HT1080 (cell line): ENCODE measurements at places on chromosomes 3 and 15. TPM values are rescaled to one million over a fixed set of nuclear protein-coding genes. Genes with fewer than 3 reads are reported as not detected.

DNA sequence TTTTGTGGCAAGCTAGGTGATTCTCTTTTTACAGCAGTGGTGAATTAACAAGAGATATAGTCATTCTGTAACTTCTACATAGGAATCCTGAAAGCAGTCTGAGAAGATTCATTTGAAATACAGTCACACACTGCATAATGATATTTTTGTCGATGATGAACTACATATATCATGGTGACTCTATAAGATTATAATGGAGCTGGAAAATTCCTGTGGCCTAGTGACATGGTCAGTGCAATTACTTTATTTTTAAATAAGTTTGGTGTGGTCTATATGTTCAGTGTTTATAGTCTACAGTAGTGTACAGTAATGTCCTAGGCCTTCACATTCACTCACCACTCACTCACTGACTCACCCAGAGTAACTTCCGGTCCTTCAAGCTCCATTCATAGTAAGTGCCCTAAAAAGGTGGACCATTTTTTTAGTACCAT, 511.4 kb upstream of the MCTP2 start:
- peak; percentile 87 for DNase-seq

DNA sequence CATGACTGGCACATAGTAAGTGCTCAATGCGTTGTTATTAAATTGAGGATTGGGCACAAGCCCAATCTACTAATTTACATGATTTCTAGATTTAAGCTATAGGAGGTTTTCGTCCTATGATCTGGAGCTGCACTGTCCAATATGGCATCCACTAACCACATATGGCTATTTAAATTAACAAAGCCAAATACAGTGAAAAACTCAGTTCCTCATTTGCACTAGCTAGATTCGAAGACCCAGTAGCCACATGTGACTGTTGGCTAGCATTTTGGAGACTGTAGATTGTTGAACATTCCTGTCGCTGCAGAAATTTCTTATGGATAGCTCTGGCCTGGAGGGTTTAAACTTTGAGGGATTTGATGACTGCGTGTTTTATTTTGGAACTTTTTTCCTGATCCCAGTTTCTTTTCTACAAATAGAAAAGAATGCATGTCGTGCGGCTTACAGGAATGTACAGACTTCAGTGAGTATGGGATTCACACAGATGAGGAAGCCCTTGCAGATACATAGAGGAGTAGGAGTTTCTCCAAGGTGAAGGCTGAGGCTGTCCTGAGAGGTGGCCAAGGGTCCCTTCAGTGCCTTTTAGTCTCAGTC, 82.8 kb downstream of the SLCO3A1 start:
- DNase-seq: no peak

DNA sequence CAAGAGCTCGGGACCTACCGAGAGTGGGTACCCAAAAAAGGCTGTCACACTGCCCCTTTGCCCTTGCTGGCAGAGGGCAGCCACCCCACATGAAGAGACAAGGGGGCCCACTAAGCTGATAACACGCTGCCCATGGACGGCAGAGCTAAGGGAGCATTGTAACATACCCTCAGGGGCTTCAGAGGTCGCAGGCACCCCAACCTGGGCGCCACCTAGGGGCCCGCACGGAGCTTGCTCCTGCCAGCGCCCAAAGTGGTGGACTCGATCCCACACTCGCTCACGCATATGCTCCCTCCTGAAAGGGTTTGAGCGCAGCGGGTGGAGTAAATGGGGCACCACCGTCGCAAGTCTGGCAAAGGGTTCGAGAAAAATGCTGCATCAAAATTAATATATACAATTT, 975.4 kb downstream of the ZPLD1 start:
- DNase-seq: no peak

DNA sequence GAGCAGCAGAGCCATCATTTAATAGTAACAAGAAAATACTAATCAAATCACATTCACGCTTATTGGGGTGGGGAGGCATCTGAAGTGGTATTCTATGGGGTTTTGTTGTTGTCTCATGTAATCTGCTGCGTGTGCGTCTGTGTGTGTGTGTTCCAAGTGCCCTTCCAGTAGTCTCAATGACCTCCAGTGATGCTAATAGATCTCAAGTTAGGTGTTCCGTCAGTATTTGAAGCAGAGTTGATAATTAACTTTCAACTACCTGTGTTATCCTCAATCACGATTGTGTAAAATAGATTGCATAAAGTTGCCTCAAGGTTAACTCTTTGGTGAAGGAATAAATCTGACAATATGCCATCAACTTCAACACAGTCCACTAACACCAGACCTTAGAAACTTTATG, 375.0 kb downstream of the MECOM start:
- no peak for DNase-seq

The BTLA gene
- total RNA-seq: not detected in 2 replicates

DNA sequence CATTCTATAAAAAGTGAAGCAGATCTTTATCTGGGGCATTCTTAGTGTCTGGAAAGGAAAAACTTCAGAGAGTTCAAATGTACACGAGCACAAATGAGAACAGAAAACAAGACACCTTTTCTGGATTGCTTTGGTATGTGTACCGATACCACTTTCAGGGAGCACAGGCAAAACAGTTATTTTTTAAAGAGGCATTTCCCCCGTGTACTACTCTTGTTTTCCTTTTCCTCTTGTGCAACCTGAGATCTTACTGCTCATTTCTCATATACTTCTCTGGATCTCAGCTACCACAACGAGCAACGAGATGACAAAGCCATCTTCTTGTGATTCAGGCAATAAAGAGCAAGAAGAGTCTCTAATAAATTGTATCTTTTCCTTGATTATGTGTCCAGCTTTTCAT, 463.6 kb downstream of the SHQ1 start:
- no peak for DNase-seq

The LYZL4 gene
- not detected in 2 replicates for total RNA-seq

GRCh38 chr15:46861796-46862195, 855.5 kb upstream of the SEMA6D start:
- no peak for DNase-seq

- no peak for DNase-seq
Measured at GRCh38 chr3:123610331-123610730, 25.5 kb upstream of the HACD2 start.

DNA sequence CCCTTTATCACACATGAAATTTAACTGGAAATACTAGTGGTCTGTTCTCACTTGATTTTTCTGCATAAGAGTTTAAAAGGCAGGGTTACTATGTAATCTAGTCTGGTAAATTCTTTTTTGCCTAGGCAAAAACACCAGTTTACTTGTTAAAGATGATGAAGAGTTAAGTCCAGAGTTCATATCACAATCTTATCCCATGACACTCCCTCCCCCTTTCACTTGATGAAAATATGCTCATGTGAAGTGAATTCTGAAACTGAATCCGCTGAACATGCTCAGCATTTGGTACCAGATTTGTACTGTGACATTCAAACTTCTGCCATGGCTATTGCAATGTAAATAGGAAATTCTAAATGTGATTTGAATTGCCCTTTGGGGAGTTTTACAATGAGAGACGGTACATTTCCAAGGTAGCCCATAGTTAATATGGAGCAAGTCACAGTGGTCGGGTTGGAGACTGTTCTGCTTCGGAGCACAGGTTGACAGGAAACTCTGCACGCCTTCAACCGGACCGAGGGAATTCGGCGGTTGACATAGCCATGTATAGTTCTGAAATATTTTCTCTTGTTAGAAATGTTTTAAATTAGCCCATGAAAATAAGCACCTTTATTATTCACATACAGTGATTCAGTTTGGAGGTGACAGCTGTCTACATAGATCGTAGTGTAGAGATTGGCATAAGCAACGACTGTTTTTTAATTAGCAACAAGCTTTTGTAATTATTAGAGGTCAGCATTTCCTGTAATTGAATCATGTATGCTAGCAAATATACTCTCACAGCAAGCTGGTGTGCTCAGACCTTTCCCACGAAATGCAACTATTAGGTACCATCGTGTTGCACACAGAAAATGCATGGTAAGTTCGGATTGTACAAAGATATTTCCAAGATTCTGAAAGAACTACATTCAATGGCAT, 768.6 kb upstream of the GOLIM4 start:
- DNase-seq: no peak

The ZNF280D gene
- 2.3 TPM in 2 replicates for total RNA-seq
